ENCODE measurements at places on chromosomes 11 and 22.

- DNase-seq: no peak
Measured at GRCh38 chr11:17763703-17764102, 29.1 kb downstream of the KCNC1 start.

GRCh38 chr11:112195951-112196351 lies 20.6 kb downstream of the BCO2 start:
- DNase-seq: no peak

DNA sequence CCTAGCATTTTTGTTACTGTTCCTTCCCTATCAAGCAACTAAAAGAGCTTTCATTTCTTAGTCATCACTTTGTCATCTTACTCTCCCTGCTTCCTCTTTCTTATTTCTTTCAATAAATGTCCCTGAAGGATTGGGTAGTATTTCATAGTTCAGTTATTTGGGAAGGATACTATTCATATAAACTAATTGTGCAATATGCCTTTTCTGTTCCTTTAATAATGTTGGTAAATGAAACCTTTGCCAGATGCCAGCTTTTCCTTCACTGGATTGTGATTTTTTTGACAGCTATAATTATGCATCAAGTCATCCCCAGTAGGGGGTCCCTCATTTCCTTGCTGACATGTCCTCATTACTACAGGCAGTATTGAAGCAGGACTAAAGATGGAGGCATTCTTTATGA lies 101.7 kb downstream of the ATM start:
- no peak for DNase-seq

- DNase-seq: no peak
Measured at GRCh38 chr22:17890892-17891291, 116.6 kb upstream of the BID start.

DNA sequence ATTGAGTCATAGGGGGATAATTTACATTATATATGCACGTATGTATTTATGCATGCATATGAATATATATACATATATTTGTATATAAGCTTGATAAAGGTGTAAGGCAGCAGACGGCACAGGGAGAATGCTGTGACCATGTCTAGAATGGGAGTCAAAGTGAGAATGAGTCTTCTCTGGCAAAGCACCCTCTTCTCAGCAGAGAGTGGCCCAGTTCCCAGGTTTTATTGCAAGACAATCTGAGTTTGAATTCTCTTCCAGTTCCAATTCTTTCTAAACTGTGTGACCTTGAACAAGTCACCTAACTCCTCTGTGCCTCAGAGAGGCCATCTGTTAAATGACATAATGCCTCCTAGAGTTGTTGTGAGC lies 13.8 kb downstream of the EHF start:
- no peak for DNase-seq

GRCh38 chr11:108009497-108010370 lies 1.0 kb downstream of the CUL5 start:
- DNase-seq: no peak

DNA sequence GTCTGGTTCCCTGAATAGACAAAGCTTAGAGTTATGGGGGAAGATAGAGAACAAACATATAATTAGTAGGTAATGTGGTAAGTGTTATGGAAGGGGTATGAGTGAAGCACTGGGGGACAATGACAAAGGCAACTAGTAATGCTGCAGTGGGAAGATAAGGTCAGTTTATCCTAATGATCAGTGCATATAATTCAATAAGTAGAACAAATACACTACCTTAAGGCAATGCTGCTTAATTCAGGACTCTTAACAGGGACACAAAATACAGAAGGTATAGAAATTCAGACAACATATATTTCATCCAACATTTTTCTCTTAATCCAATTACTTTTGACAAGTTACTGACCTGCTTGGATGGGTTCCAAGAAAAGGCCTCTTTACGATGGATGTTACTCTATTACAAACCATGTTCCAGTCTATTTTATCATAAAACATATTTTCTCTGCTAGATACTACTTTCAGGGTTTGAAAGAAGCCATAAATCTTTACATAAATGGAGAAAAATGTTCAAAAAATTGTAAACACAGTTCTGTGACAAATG lies 1186.2 kb downstream of the LRRC4C start:
- no peak for DNase-seq

- no peak for DNase-seq
Measured at GRCh38 chr11:107043242-107044006, 25.1 kb upstream of the GUCY1A2 start.

DNA sequence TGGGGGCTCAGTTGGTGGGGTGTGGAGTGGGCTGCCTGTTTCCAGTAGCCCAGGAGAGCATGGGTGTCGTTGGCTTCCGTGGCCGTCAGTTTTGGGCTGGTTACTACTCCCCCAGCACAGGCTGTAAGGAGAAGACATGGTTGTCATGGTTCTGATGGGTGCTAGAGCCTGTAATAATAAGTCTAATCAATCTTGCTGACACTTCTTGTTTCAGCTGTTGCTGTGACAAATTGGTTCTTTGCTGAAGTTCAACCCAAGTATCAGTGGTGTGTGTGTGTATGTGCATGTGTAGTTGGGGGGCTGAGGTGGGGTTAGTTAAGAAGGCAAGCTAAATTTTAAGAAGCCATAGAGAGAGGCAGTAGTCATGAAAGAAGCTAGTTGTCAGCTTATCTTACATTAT lies 61.3 kb upstream of the DBX1 start:
- no peak for DNase-seq
